SK-N-DZ (cell line): ENCODE measurements at places on chromosomes 6 and 20.
A peak's percentile ranks its signal among the peaks of the same experiment; 100 is the strongest.

GRCh38 chr6:27295301-27296079 lies 16.6 kb downstream of the POM121L2 start:
- no peak for DNase-seq

DNA sequence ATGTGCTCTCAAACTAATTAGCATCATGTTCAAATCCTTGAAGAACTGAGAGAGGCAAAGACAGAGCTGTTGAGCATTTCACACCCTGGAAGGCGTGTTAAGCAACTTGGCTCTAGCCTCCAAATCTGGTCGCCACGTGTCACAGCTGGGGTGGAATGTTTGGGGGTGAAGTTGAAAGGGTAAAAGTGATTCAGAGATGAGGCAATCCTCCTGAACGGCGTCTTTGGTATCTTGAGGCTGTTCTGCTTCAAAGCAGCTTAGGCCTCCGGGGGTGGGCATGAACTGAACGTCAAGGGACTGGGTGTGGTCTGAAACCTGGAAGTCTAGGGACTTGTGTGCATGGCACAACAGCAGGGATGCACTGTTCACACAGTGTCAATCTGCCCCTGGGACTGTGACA lies 62.3 kb downstream of the TRAM2 start:
- DNase-seq, result no peak

GRCh38 chr6:52566853-52567279 lies 10.0 kb downstream of the TRAM2 start:
- DNase-seq, result no peak

- DNase-seq, result no peak
Observed at GRCh38 chr6:160055813-160056212, 65.8 kb upstream of the SLC22A1 start.

DNA sequence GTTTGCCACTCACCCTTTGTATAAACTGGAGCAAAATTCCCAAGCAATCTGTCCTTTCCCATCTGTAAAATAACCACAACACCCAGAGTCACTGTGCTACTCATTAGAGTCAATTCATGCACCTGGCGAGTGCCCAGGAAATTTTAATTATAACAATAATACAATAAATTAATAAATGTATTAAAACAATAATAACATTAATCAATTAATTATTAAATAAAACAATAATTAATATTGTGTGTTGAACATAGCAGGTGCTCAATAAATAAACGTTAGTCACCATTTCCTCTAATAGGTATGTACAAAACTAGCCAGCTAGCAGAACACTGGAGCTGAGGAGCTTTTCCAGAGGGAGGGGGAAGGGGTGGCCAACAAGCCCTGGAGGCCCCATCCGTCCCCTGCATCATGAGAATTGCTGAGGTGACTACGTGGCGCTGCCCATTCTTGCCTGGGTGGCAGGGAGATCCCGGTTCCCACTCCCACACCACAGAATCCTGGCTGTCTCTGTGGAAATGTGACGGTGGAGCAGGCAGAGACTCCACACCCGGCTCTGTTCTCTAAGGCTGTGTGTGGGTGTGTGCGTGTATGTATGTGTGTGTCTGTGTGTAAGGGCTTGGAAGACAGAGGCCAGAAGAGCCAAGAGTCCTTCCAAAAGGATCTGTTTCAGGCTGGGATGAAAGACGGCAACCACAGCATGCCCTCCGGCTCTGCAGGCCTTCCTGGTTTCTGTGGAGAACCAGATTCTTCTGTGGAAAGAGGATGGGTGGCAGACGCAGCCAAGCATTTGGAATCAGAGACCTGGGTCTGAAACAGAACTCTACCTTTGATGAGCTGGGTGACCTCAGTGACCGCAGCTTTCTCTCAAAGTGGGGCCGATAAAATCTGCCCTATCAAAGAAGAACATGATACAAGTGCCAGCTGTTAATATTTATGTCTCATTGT lies 18.8 kb upstream of the EZR start:
- peak; percentile 30 for DNase-seq

DNA sequence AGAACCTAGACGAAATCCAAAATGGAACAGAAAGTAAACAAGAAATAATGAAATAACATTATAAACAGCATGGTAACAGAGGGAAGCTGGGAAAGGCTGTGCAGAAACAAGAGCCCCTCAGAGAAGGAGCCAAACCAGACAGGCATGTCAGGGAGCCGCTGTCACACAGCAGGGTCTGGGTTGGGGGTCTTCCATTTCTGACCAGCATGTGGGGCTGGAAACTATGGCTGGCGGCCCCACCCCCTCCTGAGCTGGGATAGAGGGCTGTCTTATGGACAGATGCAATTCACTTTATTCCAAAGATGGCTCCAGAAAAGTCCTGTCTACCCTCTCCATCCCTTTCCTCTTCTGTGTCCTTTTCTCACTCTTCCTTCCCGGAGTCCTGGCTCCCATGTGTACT lies 27.3 kb downstream of the C6orf89 start:
- no peak for DNase-seq

- no peak for DNase-seq
Observed at GRCh38 chr6:161038229-161039031, 46.9 kb downstream of the MAP3K4 start.

- DNase-seq, result no peak
Observed at GRCh38 chr20:8464368-8464767, 332.3 kb downstream of the PLCB1 start.
